ENCODE measurements at places on chromosomes 3 and 15.

- DNase-seq = no peak
These were observed 114.1 kb upstream of the LMCD1 start for GRCh38 chr3:8387571-8387970.

GRCh38 chr15:69313432-69314000, 14.8 kb downstream of the PAQR5 start:
- DNase-seq = no peak

GRCh38 chr3:156260331-156260730, 140.0 kb downstream of the KCNAB1 start:
- no peak for DNase-seq

- DNase-seq = no peak
These were observed 428.8 kb downstream of the PYDC2 start for GRCh38 chr3:191889756-191890155.

GRCh38 chr15:47991357-47991756, 129.4 kb upstream of the SLC24A5 start:
- no peak for DNase-seq

DNA sequence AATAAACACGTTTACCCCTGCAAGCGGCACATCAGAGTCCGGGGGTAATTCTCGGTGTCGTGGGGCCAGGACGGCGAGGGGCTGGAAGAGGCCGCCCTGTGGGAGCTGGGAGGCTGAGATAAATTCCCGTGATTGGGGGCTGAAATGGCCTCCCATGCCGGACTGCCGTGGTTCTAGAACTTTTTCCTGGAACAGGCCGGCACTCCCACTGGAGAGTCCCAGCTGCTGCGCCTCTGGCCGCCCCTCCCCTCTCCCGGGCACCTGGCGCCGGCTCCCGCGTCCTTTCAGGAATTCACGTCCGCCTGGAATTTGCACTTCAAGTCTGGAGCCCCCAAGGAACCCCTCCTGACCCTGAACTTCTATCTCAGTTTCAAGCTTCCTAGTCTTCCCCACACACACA, 10.8 kb upstream of the LRRC2 start:
- DNase-seq = no peak

DNA sequence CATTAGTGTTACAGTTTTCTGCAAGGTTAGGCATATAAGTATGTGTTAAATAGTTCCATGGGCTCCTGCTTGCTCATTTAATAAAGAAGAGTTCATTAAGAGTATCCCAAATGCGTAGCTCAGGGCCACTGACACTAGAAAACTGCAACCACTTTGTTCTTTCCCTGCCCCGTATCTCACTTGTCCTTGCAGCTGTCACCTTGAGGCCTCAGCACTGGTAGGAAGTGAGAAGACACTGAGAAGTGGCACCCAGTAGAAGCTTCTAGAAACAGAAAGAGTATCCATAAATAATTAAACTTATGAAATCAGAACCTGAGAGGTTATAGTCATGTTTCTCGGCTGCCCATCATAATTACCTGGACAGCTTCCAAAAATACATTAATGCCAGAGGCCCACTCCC, 266.0 kb downstream of the KCNMB2 start:
- no peak for DNase-seq

Measured in SK-N-DZ (cell line).